Activated CD4-positive, alpha-beta T cell treated with anti-CD3 and anti-CD28 coated beads for 48 hours (primary cell): ENCODE measurements at places on chromosomes 11 and 22.

GRCh38 chr11:114683007-114683406, 4.7 kb downstream of the NXPE2 start:
- DNase-seq = no peak

- no peak for DNase-seq
Observed at GRCh38 chr22:42670921-42671709, 21.9 kb upstream of the CYB5R3 start.

GRCh38 chr22:36873614-36874308, 13.0 kb downstream of the NCF4 start:
- DNase-seq = peak; percentile 51

DNA sequence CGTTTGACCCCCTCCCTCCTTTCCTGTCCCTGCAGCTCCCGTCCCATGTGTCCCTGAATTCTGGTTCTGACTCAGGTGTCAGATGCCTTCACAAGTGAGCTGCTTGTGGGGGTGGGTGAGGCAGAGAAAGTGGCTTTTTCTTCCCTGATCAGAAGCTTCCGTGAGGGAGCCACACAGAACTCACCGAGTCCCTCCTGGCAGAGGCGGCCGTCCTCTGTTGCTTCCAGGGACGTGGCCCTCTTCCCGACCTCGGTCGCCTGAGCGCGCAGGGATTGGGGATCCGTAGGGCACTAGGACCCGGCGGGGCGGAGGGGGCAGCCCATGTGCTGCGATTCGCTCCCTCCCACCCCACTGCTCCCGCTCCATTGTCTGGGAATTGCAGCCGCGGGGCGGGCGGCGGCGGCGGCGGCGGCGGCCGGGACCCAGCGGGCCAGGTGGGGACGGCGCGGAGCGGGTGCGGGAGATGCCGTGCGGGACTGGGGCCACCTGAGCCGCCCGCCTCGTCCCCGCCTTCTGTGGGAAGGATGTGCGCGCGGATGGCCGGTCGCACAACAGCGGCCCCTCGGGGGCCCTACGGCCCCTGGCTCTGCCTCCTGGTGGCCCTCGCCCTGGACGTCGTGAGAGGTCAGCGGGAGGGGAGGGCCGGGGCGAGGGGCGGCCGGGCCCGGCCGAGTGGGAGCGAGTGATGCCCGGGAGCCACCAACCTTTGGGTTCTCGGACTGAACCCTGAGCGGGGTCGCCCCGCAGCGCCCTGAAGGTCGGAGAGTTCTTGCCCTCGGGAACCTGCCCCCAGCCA, at the start of gene TMEM132A:
TSS of gene TMEM132A (plus strand) at position 351 of the 796 bp plus-strand sequence. CDS start at position 525, 174 bp downstream.
- peak; percentile 32 for DNase-seq

DNA sequence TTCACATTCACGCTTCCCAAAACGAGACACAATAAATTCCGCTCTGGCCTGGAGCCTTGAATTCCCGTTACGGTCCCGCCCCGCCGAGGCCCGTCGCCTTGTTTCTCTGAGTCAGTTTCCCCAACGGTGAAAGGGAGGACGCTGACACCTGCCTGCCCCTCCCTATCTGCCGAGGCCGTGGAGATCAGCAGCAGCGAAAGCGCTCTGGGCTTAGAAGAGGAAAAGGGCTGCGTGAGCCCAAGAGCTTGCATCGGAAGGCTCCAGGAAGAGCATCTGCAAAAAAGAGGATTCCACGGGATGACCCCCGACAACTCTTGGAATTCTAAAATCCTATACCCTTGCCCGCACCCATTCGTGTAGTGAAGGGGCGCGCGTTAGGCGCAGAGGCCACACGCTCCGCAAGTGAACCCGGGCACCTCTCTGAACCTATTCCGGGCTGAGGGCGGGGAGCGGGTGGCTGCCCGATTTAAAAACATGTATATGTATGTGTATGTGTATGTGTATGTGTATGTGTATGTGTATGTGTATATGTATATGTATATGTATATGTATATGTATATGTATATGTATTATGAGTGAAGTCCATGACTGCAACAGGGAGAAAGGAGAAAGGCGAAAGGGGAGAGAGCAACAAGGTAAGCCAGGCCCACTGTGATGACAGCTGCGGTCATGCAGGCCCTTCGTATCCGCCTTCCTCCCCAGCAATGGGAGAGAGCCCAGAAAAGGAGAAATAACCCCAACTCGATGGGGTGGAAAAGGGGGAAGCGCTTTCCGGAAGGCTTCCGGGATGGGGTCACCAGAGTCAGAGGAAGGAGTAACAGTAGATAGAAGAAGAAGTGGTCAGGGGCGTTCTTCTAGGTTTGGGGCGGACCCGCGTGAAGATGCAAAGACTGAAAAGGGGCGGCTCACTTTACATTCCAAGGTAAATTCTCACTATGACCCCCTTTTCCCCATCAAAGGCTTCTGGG, 948 bp upstream of the MRTFA start:
- DNase-seq = peak; percentile 79

- DNase-seq = no peak
Observed at GRCh38 chr22:39130892-39131855, 21.3 kb downstream of the CBX7 start.

GRCh38 chr11:96964661-96965060, 574.8 kb downstream of the JRKL start:
- no peak for DNase-seq

GRCh38 chr11:35786188-35786587, 123.6 kb downstream of the TRIM44 start:
- DNase-seq = no peak

DNA sequence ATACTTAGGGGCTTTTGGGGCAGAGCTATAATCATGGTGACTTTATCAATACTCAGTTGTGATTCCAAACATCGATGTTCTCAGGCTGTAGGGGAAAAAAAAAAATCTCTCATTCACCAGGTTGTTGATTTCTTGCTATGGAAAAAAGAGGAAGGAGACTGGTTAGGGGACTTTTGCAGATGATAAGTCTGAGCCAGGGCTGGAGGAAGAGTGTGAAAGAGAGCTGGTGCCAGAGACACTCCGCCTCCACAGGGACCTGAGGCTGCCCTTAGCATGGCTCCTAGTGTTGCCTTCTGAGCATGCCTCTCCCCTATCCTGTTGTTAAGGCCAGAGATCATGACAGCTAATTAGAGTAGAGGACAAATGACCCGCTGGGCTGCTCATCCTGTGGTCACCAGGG, 16.9 kb downstream of the UPB1 start:
- no peak for DNase-seq

GRCh38 chr11:103624708-103625623, 411.5 kb upstream of the DDI1 start:
- no peak for DNase-seq
